IPS-NIHi11 (cell line): ENCODE measurements at places on chromosomes 16 and 17.

- no peak for DNase-seq
Observed at GRCh38 chr16:70725024-70725911, 39.4 kb upstream of the MTSS2 start.

- peak; percentile 81 for DNase-seq
Observed at GRCh38 chr16:86509759-86510464, 415 bp upstream of the FOXF1 start.

DNA sequence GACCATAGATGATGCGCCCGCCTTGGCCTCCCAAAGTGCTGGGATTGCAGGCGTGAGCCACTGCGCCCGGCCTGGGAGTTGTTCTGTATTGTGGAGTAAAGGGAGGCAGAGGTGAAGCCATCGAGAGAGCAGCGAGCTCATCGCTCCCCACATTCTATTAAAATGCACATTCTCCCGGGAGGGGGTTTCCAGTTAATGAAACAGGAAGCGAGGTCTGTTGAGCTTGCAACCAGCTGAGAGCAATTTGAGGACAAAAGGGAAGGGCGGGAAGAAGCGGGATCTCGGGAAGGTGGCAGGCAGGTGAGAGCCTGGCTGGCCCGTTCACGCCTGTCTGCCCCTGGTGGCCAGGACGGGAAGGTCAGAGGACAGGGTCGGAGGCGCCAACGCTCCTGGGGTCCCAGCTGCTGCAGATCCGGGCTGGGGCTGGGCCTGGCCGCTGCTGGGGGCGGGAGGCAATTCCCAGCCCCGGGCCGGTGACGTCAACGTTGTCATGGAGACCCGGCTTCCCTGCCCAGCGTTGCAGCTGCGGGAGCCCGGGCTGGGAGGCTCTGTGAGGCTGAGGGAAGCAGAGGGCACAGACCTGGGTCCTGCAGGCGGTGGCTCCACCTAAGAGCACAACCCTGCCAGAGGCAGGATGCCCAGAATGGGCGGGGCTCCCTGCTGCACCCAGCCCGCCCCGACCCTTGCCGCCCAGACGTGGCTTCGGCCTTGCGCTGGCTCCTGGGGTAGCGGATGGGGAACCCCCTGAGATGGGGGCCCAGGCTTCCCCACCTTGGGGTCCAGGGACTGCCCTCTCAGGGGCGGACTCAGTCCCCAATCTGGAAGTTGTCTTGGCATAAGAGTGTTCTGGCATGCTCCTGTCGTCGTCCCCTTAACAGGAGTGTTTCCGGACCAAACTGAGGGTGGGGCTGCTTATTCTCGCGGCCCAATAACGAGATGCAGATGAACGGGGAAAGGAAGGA, 48.7 kb upstream of the PLCG2 start:
- DNase-seq: peak; percentile 99

DNA sequence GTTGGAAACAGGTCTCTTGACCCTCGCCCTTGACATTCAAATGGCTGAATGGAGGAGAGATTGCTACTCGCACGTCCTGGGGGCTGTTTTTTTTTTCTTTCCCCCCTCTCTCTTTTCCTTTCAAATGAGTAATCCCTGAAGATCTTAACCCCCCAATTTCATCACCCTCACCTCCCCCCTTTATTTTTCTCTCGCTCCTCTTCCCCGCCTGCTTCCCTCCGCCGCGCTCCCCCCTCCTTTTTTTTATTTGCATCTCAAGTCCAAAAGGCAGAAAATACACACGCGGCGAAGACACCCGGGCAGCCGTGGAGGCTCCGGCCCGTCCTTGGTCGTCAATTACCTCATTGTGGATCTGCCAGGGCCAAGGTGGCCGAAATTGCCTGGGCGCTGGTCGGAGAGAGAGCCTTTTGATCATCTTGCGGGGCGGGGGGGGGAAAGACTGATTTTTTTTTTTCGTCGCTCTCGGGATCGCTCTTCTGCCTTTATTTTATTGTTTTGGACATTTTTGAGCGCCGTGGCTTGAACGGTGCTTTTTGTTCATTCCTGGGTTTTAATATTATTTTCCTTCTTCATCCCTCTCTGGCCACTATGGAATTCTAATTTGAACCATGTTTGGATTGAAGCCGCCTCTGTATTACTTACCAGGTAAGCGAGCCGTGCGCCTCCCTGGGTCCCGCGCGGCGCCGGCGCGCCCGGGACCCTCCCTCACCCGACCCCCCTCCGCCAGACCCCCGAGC, 57.2 kb upstream of the GSE1 start:
- DNase-seq: no peak

GRCh38 chr16:56577300-56577625, 12.1 kb upstream of the MT3 start:
- no peak for DNase-seq

- no peak for DNase-seq
Observed at GRCh38 chr17:4502466-4503154, 3.9 kb downstream of the SPNS2 start.

- no peak for DNase-seq
Observed at GRCh38 chr17:35900280-35900679, 20.1 kb upstream of the CCL5 start.

- DNase-seq: no peak
Observed at GRCh38 chr16:58848662-58849002, 114.5 kb upstream of the GOT2 start.

DNA sequence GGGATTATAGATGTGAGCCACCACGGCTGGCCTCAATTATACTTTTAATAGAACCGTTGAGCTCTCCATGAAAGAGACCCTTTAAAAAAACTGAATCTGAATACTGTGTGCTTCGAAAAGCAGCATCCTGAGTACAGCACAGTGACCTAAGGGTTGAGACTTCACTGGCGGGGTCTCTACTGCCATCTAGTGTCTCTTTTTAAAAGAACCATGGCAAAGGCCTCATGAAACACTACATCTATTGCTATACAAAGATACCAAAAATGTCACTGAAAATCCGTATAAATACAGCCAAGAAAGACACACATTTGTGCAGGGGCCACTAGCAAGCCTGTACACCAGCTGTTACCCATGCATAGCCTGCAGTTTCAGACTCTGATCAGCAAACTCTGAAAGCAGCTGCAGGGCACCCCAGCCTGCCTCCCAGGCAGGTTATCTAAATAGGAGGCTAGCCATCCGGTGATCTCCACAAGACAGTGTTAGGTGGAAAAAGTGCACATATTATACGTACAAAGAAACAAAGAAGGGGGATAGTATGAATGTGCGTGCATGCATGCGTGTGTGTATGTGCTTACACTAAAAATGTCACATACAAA, 35.3 kb downstream of the NPLOC4 start:
- peak; percentile 76 for DNase-seq

DNA sequence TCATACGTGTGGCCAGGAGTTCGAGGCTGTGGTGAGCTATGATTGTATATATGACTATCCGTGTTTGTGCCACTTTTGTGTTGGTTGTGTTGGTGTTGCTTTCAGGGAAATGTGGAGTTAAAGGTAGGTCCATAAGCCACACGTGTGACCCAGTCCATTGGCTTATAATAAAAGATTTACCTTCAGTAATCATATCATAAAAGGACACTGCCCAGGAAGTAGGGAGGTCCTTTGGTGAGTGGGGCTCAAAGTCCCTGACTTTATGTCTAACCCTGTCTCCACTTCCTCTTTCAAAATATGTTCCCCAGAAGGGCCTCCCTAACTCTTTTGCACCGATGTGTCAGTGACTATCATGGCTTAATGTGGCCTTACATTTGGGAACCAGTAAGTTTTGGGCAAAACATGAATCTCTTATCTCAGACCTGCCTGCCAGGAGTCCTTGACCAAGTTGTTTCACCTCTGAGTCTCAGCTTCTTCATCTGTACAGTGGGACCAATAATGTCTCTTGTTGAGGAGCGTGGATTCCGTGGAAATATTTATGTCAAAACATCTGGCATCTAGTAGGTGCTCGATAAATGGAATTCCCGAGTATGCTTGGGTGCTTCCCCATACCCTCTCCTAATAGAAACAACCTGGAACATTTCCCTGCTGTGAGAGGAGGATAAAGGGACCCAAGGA, 4.8 kb downstream of the TNP2 start:
- no peak for DNase-seq

DNA sequence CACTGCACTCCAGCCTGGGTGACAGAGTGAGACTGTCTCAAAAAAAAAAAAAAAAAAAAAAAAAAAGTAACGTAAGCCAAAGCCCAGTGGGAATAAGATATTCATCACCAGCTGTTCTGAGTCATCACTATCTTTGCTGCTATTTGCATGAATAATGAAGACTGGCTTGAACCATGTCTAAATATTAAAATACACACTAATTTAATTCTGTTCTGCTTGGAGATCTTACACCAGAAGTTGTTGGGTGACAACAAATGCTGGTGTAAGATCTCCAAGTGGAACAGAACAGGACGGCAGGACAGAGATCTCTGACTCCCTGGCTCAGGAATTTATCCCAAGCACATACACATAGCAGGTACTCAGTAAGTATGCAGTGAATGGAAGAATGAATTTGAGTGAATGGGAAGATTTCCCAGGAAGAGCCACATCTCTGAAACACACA, 19.6 kb downstream of the DNAH17 start:
- no peak for DNase-seq

GRCh38 chr16:8888951-8889892, 7.1 kb downstream of the LITAFD start:
- no peak for DNase-seq

DNA sequence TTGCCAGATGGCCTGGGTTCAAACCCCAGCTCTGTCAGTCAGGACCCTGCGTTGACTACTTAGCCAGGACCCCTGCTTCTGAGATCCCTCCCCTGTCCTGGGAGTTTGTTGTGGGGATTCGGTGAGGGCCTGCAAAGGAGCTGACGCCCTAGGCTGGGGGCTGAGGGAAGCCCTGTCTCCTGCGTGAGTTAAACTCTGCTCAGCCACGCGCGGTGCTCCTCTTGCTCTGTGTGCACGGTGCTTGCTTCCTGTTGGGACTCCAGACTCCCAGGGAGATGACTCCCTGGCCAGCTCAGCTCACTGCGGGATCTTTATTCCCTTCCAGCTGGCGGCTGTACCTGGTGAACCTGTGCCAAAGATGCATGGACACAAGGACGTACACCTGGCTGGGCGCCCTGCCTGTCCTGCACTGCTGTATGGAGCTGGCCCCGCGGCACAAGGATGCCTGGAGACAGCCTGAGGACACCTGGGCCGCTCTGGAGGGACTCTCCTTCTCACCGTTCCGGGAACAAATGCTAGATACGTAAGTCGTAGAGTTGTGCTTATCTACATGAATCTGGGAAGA, 37.4 kb downstream of the RNF213 start:
- DNase-seq: no peak

GRCh38 chr16:13439766-13440165, 480.2 kb upstream of the ERCC4 start:
- DNase-seq: no peak

DNA sequence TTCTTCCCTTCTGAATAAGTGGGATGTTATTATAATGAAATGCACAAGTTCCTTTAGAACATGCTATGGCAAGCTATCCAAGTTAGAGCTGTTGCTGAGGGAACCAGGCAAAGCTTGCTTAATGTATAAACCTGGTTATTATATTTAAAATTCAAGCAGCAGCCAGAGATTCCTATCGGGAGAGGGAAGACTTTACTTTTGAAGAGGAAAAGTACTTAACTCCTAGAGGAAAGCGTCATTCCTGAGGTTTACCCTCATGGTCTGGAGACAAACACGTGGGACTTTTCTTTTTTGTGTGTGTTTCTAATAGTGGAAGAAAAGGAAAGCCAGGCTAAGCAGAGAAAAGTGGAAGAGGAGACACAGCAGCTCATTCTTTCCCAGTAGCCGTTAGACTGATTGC, 39.9 kb upstream of the MYH10 start:
- DNase-seq: no peak

GRCh38 chr17:77916703-77917481, 41.6 kb upstream of the TNRC6C start:
- no peak for DNase-seq

GRCh38 chr17:9705745-9706144, 60.4 kb downstream of the USP43 start:
- DNase-seq: no peak

GRCh38 chr17:40291281-40291664, 3.6 kb downstream of the CDC6 start:
- no peak for DNase-seq

DNA sequence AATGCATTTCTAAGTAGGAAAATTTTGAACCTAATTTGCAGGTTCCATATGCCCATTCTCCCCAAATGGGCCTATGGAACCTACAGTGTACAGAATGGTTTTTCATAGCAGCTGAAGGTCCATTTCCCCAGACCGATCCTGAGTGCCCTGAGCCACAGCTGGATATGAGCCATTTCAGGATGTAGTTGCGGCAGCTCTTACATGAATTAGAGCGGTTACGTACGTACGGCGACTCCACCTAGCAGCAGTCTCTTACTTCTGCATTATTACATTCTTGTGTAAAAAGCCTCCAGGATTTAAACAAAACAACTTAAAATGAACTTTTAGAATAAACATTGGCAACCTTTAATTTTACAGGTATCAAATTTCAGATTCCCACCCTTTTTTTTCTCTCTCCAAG, 225.3 kb downstream of the SNX29 start:
- no peak for DNase-seq

GRCh38 chr17:31854672-31855071, 4.4 kb downstream of the COPRS start:
- no peak for DNase-seq

- no peak for DNase-seq
Observed at GRCh38 chr17:40560592-40561293, 4.5 kb downstream of the CCR7 start.

DNA sequence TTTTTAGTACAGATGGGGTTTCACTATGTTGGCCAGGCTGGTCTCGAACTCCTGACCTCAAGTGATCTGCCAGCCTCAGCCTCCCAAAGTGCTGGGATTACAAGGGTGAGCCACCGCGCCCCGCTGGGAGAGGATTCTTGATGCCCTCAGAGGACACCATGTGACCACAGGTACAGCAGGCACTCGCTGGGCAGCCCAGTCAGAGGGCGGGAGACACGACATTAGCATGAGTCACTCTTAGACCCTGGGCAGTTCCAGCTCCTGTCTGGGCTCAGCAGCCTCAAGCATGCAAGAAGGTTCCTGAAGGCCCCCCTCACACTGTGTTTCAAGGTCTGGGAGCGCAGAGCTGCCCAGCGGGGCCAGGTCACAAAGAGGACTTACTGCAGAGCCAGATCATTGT, 11.9 kb downstream of the STAC2 start:
- DNase-seq: no peak

DNA sequence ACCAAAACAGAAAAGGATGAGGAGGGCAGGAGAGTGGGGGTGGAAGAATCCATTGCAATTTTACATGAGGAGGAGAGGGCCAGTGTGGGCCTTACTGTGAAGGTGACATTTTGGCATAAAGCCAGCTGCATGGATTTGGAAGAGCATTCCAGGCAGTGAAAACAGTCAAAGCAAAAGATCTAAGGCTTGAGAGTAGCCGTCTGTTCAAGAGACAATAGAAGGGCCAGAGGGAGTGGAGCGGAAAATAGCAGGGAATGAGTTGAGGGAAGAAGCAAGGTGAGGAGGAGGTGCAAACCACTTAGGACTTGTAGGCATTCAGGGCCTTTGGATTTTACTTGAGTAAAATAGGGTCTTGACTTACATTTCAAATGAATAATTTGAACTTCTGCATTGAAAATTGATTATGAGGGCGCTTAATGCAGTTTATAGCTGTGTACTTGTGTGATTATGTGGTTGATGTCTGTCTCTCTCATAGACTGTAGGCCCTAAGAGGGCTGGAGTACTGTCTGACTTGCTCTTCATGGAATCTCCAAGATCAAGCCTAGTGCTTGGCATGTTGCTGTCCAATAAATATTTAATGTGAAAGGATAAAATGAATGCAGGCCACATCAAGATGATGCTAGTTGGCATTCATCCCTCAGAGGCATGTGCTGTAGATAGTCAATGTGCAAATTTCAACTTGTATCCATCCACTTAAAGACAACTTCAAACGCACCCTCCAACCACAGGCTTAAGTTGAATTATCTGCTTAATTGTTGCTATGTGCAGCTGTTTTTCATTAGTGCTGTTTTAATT, 772.1 kb upstream of the RBFOX1 start:
- DNase-seq: peak; percentile 42
